ENCODE measurements at places on chromosomes 16 and 17. TPM values are rescaled to one million over a fixed set of nuclear protein-coding genes. Genes with fewer than 3 reads are reported as not detected.
A peak's percentile ranks its signal among the peaks of the same experiment; 100 is the strongest.

Gene KRTAP4-3
- total RNA-seq: not detected

Gene LPCAT2
- total RNA-seq: 7.5 TPM

Gene GDPD3
- not detected for total RNA-seq

DNA sequence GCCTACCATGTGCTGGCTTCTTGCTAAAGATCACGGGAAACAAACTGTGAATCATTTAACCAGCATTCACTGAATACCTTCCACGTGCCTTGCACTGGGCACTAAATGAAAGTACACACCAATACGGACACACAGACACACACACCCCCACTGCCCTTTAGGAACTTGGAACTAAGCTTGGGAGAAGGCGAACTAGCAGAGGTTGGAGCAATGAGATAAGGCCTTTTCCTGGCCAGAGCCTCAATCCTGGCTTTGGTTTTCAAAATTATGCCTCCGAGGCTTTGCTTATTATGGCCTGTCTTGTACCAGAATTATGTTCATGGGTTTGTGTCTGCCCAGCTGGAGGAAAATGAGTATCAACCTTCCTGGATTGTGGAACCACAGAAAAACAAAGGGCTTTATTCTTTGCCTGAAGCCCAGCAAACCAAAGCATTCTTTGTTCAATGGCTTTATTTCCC lies 32.3 kb downstream of the CPPED1 start:
- peak; percentile 68 for DNase-seq

DNA sequence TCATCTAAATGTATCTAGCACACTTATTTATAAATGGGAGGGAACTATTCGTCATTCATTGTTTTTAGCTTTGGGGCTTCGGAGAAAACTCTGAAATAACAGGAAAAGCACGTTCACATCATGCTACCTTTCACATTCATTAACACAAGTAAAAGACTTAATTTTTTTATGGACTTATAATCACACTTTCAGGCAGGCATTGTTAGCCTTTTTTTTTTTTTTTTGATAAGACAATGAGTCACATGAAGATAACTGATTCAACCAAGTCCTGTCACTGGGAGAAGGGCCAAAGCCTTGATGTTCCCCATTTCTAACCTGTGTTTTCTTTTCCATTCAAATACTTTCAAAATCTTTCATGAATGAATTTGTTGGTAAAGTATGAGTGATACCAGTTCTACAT lies 631.3 kb upstream of the CA10 start:
- DNase-seq: no peak

GRCh38 chr16:52308051-52308450 lies 238.9 kb downstream of the TOX3 start:
- DNase-seq: no peak

DNA sequence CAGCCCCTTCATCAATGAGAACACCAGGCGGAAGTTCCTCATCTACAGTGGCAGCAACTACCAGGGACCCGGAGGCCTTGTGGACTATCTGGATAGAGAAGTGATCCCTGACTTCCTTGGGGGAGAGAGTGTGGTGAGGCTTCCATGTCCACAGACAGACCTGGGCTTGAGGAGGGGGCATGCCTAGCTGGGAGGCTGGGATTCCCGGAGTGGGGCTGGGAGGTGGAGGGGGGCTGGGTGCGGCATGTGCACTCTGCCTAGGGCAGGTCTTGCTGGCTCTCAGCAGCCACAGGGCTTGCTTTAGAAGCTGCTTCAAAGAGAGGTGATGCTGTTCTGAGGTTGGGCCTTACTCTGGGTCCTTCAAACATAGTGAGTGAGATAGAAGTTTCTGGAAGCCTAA lies 27.8 kb downstream of the NAGPA start:
- DNase-seq: no peak

- no peak for DNase-seq
Observed at GRCh38 chr17:45388604-45389325, 43.9 kb downstream of the ARHGAP27 start.
